ENCODE measurements at places on chromosomes 1 and 21.

DNA sequence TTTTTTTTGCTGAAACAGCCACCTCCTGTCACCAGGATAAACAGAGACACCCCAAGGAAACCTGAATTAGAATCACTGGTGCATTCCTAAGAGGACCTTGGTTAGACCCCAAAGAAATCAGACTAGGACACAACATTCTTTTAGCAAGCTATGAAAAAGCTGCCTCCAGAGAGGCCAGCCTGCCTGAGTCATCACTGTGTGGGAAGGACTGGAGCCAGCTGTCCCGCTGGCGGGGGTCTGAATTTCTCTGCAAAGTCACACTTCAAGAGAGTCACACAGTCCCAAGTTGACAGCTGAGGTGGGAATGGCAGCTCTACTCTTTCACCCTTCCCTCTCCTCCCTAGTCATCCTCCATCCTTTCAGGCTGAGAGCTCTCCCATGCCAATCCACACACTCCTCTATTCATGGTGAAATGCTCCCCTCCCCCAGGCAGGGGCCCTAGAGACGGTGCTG lies 405.0 kb upstream of the POU3F1 start:
- DNase-seq = no peak

DNA sequence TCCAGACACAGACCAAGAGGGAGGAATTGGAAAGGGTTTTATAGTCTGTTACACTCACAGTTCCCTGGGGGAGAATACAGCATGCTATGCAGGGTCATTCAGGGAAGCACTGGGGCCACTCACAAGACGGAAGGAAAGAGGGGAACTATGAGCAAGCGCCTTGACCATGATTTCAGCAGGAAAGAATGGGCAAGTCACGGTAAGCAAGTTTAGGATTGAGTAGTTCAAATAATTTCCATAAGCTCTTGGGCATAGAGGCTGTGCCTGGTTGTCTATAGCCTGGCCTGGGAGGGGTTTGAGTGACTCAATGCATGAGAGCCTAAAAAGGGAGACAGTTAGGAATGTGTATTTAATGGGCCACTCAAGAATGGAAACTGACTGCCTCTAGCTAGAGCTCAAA lies 176.7 kb downstream of the TTLL7 start:
- DNase-seq = no peak

GRCh38 chr1:185446131-185446530 lies 129.1 kb upstream of the IVNS1ABP start:
- no peak for DNase-seq

- DNase-seq = no peak
Observed at GRCh38 chr21:34311561-34312330, 52.1 kb upstream of the KCNE2 start.

GRCh38 chr1:109381573-109381972 lies 16.1 kb downstream of the SORT1 start:
- no peak for DNase-seq

- DNase-seq = no peak
Observed at GRCh38 chr1:54798206-54798605, 2.9 kb downstream of the TTC22 start.

- DNase-seq = no peak
Observed at GRCh38 chr1:219817914-219818313, 110.4 kb downstream of the SLC30A10 start.

GRCh38 chr1:91696321-91696720 lies 189.6 kb downstream of the TGFBR3 start:
- DNase-seq = no peak

DNA sequence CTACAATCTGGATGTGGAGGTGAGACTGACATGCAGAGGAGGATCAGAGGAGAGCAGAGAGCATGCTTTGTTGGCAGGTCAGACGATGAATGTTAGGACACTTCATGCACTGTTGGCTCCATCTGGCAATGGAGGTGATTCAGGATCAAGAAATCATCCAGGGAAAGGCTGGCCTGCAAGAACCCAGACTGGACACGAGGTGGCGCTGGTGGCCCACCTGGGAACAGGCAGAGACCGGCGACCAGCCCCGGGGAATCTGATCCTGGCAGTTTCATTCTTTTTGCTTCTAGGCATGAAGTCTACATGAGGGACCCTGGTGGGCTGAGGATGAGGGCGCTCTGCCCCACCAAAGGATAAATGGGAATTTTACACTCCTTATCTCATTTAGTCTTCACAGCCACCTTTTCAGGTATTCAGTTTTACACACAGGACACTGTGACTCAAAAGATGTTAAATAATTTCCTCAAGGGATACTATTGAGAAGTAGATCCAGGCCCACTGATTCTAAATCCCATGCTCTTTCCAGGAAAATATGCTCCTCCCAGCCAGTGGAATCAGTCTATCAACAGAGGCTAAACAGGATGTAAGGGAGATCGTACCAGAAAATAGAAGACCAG lies 26.2 kb upstream of the SCMH1 start:
- DNase-seq = peak; percentile 56

DNA sequence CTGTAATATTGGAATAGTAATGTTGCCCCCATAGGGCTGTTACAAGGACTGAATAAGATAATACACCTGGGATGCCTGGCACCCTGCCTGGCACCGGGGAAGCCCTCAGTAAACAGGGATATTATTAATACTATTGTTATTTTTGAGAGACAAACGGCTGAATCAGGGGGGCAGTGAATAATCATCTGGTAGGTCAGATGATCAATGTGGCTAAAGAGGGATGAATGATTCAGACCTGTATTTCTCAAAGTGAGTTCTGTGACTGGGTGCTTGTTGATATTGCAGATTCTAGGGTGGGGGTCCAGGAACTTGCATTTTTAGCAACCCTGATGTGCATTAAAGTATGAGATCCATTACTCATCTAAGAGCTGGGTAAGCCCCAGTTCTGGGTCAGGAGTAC lies 46.2 kb upstream of the BCL10 start:
- no peak for DNase-seq

- DNase-seq = peak; percentile 65
Observed at GRCh38 chr1:2300004-2300771, 72.1 kb downstream of the SKI start.

DNA sequence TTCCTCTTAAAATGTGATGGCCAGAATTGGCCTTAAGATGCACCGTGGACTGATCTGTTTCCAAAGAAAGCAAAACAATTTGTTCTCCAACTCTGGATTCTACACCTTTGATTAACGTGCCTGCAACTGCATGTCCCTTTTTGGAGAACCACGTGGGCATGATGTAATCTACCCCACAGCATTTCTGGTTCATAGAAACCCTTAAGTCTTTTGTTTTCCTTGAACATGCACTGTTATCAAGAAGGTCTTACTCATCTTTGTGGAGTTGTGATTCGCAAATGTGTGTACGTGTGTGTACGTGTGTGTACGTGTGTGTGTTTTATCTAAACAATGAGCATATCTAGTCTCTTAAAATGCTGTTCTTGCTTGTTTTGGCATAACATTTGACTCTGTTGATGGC lies 57.8 kb downstream of the LPAR3 start:
- DNase-seq = no peak

- DNase-seq = no peak
Observed at GRCh38 chr1:100035214-100035613, 65.4 kb downstream of the SLC35A3 start.

DNA sequence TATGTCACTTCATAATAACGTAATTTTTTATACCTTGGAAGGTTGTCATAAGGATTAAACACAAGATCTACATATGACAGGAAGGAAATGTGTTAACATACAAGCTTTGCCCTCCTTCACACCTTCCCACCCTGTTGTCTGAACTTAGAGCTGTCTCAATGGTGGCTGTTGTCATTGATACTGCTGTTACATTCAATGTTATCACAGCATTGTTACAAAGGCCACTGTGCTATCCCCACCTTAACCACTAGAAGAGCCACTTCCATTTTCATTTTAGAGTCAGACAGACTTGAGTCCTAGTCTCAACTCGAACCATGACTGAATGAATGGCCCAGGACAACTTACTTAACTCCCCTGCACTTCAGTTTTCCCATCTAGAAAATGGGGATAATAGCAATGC lies 31.2 kb downstream of the TAS1R2 start:
- DNase-seq = no peak

- DNase-seq = no peak
Observed at GRCh38 chr1:43315963-43316737, 15.4 kb downstream of the TIE1 start.

DNA sequence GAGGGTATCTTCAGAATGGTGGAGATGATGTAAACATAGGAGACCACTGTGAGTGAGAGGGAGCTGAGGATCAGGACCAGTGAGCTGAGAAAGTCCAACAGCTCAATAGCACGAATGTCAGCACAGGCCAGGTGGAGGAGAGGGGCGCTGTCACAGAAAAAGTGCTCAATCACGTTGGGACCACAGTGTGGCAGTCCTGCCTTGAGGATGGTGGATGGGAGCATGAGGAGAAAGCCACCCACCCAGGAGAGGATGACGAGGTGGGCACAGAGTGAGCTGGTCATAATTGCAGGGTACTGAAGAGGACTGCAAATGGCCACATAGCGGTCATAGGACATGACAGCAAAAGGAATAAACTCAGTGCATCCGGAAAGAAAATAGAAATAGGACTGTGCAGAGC lies 8.1 kb downstream of the OR11L1 start:
- DNase-seq = no peak

DNA sequence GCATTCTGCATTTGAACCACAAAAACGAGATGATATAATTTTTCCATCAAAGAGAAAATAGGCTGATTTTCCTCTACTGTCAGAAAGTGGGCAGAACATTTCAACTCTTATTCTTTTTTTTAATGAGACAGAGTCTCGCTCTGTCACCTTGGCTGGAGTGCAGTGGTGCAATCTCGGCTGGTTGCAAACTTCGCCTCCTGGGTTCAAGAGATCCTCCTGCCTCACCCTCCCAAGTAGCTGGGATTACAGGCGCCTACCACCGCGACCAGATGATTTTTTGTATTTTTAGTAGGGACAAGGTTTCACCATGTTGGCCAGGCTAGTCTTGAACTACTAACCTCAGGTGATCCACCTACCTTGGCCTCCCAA lies 11.6 kb downstream of the DSTYK start:
- DNase-seq = no peak

GRCh38 chr1:182568647-182569284 lies 20.3 kb downstream of the RNASEL start:
- DNase-seq = no peak

DNA sequence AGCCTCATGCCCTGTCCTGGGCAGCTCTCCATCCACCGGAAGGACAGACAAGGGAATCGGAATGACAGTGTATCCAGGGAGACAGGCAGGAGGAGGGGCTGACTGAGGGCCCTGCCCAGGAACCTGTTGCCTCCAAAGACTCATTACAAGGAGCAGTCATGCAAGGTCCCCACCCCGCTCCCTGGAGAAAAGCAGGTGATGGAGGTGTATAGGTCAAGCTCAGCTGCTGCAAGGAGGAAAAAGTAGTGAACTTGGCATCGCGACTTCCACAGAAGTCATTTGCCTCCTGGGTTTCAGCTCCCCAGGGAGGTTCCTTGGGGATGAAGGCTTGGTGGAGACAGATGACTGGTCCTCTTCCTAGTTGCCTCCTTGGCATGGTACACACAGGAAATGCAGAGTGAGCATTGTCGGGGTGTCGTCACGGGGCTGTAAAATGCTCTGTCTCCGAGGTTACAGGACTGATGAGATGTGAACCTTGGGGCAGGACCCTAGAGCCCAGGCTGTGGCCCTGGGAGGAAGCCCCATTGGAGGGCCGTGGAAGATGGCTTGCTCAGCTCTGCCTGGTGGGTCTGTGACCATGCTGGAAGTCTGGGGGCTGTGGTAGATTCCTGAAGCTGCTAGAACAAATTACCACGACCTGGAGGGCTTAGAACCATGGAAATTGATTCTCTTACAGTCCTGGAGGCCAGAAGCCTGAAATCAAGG lies 219.6 kb upstream of the C1orf174 start:
- no peak for DNase-seq

GRCh38 chr1:115183721-115184259 lies 94.5 kb upstream of the TSPAN2 start:
- no peak for DNase-seq

DNA sequence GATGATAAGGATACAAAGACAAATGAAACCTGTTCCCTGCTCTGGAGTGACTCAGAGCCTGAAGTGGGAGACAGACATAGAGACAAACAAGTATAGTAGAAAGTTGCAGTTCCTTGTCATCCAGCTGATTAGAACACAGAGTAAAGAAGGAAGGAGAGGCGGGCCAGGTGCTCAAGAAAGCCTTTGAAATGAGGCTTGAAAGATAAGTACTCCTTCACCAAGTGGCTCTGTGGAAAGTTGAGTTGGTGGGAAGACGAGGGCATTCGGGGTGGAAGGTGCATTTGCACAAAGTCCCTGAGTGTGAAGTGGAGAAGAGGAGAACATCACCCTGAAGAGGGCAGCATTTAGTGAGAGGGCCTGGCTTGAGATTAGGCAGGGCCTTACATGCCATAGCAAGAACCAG lies 17.0 kb downstream of the MARK1 start:
- DNase-seq = no peak

DNA sequence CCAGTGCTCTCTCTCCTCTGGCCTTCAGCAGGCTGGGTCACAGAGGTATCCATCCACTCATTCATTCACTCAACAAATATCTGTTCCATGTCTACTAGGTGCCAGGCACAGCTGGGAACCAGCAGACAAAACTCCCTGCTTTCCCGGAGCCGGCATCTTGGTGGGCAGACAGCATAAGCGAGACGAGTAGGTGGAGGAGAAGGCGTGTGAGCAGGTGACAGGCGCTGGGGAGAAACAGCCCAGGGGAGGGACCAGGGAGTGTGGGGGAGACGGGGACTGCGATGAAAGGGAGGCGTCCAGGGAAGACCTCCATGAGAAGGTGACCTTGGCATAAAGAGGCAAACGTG lies 11.0 kb upstream of the KCNAB2 start:
- no peak for DNase-seq

DNA sequence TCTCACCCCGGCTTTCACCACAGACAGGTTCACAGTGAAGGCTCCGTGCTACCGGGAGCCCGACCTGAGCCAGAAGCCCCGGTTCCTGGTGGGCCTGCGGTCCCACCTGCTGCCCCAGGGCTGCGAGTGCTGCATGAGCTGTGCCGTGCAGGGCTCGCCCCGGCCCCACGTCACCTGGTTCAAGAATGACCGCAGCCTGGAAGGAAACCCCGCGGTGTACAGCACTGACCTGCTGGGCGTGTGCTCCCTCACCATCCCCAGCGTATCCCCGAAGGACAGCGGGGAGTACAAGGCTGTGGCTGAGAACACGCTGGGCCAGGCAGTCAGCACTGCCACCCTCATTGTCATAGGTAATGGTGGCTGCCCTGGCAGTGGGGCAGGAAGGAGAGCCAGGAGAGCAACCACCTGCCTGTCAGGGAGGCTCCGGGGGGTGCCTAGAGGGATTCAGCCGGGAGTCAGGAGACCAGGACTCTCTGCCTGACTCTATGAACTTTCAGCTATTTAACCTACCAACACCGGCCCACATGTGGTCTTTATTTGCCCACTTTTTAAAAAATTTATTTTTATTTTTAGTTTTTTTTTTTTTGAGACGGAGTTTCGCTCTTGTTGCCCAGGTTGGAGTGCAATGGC lies 36.4 kb downstream of the IGFN1 start:
- DNase-seq = no peak

Measured in T-helper 17 cell (primary cell).